NT2/D1 (cell line): ENCODE measurements at places on chromosomes 2 and 18.

DNA sequence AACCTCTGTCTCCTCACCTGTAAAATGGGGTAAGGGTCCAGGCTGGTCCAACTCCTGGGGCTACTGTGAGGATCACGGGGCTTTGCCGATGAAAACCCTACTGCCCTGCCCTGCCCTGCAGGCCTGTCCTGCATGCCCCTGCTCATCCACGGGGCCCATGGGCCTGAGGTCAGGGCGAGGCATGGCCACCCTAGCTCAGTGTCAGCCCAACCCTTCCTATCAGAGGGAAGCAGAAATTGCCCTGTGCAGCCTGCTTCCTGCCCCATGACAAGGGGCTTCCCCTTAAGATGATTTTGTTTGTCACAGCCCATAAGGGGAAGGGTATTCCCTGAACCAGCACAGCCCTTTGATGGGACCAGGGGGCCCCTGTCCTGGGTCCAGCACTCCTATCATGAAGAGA lies 353.6 kb upstream of the ID2 start:
- no peak for DNase-seq

GRCh38 chr2:25009954-25010353 lies 31.9 kb upstream of the EFR3B start:
- DNase-seq: no peak

DNA sequence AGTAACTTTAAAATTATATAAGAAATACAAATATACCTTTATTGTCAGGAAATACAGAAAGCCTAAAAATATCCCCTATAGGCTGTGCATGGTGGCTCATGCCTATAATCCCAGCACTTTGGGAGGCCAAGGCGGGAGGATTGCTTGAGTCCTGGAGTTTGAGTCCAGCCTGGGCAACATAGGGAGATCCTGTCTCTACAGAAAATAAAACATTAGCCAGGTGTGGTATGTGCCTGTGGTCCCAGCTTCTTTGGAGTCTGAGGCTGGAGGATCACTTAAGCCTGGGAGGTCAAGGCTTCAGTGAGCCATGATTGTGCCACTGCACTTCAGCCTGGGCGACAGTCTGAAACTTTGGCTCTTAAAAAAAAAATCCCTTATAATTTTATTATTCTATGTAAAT lies 29.1 kb downstream of the GLS start:
- no peak for DNase-seq

- peak; percentile 40 for DNase-seq
Measured at GRCh38 chr2:72993147-72993932, 76.0 kb downstream of the EMX1 start.

- DNase-seq: no peak
Measured at GRCh38 chr2:136250131-136250530, 132.2 kb upstream of the CXCR4 start.

- DNase-seq: no peak
Measured at GRCh38 chr2:38793511-38793910, 15.5 kb downstream of the GEMIN6 start.

DNA sequence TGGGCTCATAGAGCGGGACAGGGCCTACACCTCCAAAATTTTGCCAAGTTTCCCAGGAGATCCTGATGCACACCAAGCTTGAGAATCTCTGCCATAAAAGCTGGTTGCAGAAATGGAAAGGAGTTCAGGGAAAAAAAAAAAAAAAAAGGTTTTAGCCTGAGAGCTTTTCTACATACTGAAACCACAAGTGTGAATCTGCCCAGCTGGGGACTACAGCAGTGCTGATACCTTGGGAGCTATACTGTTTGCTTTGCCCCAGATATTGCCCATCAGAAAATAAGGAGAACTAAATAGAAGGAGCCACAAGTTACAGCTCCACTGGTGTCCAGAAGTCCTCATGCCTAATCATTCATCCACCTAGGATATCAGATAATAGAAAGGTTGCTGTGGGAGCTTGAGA lies 38.4 kb upstream of the NCKAP5 start:
- no peak for DNase-seq

DNA sequence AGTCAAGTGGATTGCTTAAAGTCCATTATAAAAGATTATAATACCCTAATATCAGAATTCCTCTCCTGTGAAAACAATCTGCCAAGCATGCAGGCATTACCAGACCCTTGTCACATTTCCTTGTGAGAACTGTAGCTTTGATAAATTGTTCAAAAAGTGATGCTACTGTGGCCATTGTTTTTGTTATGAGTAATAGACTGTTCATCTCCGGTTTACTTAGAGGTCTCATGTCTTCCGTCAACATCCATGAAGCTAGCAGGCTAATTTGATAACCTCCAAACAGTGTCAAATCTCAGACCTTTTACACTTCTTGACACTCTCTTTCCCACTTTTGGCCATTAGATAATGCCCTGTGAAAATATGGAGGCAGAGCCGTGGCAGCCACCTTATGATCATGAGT lies 342.7 kb downstream of the CPS1 start:
- DNase-seq: no peak

DNA sequence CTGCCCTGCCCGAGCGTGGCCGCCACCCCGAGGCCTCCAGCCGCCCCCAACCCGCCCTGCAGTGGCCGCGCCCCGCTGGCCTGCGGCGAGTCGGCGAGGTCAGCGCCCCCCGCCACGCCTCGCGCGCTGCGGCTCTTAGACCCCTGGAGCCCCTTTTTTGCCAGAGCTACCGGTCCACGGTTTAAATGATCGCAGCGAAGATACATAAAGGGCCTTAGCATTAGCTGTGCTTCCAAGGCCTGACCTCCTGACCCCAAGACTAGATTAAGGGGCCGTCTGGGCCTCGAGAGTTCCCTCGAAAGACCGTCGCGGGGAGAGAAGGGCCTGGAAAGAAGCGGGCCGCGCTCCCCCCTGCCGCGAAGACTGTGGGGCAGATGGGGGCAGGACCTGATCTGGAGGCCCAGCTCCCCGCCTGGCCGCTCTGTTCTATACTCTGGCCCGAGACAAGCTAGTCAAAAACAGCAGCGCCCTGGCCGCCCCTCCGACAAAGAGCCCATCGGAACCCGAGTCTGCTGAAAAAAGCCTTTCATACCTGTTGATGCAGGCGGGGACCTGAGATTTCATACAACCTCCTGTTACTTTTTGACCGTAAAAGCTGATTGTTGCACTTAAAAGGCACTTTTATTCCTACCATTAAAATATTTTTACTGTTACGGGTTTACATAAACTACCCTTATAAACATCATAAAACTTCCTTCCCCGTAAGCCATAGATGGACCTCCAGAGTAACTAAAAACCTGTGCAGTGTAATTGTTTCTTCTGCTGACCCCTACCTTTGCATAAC lies 68.7 kb upstream of the PSMD14 start:
- DNase-seq: no peak
